ENCODE measurements at places on chromosomes 13 and 19. TPM values are rescaled to one million over a fixed set of nuclear protein-coding genes. Genes with fewer than 3 reads are reported as not detected.

DNA sequence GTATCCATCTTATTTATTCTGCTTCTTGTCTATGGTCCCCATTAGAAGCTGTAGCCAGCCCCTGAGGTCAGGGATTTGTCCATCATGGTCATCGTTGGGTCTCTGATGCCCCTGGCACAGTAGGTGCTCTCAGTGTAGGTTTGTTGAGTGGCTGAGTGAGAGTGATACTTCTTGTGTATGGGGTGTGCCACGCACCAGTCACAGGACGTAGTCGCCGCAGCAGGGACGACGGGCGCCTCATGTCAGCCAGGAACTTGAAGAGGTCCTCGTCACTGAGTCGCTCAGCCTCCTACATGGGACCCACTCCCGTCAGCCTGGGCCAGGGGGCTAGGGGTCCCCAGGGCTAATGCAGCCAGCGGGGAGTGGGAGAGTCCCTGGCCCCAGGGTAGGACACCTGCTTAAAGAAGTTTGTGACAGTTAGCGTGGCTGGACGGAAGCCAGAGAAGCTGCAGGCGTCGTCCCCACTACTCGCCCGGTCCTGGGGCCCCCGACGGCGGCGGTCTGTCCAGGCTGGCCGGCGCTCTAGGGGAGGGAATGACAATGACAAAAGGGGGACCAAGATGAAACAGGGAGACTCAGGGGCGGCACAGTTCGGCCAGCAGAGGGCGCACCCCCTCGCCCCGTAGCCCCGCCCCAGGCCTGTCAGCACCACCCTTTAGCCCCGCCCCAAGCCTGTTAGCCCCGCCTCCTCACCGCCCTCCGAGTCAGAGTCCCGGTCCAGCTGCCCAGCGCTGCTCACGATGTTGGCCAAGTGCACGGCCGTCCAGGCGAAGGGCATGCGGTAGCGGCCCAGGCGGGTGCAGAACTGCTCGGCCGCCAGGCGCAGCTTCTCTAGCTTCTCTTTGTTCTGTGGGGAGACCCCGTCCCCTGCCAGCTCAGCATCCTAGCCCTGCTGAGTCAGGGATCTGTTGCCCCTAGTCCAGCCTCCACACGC, 3.7 kb downstream of the ANGPTL8 start:
- peak; percentile 98 for DNase-seq

- no peak for DNase-seq
These were observed 687.1 kb downstream of the PCDH17 start for GRCh38 chr13:58318495-58319167.

TPGS1 gene
- total RNA-seq, result 65.2 TPM

DNA sequence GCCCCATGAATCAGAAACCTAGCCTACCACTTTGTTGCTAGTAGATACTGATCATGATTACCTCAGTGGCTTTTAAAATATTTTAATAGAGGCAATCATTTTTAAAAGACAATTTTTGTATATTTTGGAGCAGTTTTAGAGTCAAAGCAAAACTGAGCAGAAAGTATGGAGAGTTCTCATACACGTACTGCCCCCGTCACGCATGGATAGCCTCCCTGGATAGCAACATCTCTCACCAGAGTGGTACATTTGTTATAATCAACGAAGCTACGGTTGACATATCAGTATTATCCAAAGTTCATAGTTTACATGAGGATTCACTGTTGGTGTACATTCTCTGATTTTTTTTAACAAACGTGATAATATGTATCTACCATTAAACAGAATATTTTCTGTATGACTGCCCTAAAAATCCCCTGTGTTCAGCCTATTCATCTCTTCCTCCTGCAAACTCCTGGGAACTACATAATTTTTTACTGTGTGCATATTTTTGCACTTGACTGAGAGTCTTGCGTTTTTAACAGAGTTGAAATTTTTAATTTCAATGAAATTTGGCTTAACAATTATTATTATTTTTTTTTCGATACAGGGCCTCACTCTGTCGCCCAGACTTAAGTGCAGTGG, 1436.8 kb upstream of the PCDH9 start:
- no peak for DNase-seq

DNA sequence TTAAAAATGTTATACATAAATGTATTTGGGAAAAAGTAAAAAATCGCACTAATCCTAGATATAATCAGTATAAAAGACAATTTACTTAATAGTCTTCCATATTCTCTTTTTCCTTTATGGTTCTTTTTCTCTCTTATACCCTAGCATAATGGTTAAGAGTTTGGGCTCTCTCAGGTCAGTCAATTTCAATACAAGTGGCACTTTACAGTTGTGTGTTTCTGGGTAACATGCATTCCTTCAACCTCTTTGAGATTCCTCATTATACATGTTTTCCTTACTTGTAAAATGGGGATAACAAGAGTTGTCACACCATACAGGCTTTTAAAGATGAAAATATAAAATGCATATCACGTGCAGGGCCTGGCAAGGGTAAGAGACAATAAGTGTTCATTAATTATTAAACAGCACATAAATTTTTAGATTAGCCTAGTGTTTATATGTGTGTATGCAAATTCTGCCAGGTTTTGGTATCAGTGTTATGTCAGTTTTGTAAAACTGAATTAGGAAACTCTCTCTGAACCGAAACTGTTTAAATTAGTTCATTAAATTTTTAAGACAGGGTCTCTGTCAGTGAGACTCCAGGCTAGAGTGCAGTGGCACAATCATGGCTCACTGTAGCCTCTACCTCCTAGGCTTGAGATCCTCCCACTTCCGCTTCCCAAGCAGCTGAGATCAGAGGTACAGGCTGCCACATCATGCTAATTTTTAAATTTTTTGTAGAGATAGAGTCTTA, 49.8 kb downstream of the ELF1 start:
- DNase-seq, result no peak

GRCh38 chr19:46610413-46610775, 9.3 kb downstream of the CALM3 start:
- DNase-seq, result no peak

ZIC2 gene
- total RNA-seq, result not detected

DNA sequence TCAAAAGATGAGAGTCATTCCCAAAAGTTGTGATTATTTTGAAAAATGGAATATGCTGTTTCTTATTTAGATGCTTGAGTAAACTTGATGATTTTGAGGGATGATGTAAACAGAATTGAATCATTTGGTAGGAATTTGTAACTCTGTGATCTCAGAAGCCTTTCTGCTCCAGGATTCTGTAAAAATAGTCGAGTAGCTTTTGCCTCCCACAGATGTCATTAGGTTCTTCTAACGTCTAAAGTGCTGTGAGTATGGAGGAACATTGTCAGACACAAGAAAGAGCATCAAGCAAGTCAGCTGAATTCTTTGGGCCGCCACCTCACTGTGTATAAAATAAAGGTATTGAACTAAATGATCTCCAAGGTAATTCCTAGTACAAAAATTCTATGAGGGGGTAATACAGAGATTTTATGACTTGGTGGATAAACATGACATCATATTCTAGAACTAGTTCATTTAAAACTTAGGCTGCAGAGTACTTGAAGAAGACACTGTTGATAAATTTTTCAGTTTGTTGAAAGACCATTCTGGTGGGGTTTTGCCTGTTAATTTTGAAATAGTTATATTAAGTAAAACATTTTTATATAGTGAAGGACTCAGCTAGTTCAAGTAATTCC, 1.4 kb upstream of the GPR183 start:
- no peak for DNase-seq
